ENCODE measurements at places on chromosomes 13 and 19. TPM values are rescaled to one million over a fixed set of nuclear protein-coding genes. Genes with fewer than 3 reads are reported as not detected.

DNA sequence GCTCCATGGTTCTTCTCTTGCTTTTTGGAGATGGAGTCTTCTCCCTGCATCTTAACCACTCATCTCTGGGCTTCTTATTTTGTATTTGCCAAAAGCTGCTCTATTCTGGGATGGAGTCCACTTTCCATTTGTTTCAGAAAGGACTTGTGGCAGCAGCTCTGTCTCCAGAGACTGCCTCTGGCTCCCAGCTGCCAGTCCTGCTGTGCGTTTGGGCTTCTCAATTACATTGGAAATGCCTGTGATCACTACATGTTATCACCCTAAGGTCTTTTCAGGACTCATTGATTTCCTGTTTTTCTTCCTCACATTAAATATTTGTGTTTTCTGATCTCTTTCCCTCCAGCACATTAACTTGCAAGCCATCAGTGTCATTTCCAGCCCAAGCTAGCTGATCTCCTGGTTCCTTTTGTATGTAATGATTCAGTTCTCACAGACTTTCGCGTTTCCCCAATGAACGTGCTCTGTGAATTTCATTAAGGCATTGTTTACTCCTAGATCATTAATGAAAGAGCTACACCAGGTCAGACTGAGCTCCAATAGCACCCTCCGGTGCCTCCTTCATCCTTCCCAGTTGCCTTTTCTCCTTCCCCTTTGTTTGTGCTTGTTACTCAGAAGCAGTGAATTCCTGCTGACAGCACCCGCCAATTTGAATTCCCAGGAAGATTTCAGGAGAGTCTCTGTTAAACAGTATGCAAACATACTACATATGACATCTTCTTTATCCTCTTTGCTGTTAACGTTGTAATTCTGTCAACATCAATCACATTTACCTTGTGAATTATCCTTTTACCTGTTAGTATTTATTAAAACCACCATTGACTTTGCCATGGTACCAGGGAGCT, 3.0 kb downstream of the CBY2 start:
- no peak for DNase-seq

DNA sequence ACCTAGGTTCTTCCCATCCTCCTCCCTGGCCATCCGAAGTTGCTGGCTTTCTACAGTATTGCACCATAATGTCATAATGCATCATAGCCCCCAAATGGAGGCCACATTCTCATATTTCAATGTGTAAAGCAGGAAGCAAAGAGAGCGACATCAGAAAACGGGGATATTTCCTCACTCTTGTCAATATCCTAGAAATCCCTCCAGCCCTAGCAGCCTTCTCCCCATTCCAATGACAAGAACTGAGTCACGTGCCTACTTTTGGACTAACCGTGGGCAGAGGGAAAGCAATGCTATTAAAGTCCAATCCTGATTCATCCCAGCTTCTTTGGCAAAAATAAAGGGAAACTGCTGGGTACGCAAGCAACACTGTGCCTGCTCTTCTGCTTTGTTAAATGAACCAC, 4.3 kb upstream of the RAP2A start:
- DNase-seq = no peak

GRCh38 chr19:21603431-21604231, 98.2 kb downstream of the ZNF429 start:
- DNase-seq = no peak

DNA sequence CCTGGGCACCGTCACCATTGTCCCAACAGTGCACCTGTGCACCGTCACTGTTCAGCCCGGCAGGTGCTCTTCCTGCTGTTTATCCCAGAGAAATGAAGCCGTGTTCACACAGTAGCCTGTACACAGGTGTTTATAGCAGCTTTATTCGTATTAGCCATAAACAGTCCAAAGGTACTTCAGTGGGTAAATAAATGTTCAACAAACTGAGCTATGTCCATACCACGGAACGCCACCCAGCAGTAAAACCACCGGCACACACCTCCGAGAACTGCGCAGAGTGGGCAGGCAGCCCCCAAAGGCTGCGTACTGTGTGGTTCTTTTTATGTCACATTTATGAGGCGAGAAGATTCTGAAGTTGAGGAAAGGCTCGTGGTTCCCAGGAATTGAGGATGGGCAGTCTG, 44.9 kb upstream of the DCUN1D2 start:
- no peak for DNase-seq

GRCh38 chr13:41065078-41065477, 3.8 kb downstream of the WBP4 start:
- no peak for DNase-seq

- DNase-seq = no peak
Measured at GRCh38 chr19:27654266-27654990, 1558.5 kb downstream of the UQCRFS1 start.

GRCh38 chr13:43036351-43037250, 13.2 kb downstream of the DNAJC15 start:
- DNase-seq = no peak

DNA sequence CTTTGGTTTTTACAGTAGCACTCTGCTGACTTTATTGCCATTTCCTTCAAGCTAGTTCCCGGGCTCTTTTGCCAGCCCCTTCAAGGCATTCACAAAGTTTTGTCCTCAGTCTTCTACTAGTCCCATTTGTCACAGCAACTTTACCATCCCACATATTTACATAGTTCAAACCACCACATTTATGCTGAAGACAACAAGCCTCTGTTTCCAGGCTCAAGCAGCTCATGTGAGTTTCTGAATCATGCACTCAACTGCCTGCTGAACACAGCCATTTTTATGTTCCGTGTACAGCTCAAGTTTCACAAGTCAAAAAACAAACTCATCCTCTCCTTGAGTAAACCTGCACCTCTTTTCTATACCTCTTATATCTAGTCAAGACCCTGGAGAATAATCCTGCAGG, 977.0 kb upstream of the SLC10A2 start:
- peak; percentile 96 for DNase-seq

- DNase-seq = no peak
Measured at GRCh38 chr19:50344661-50345318, 15.6 kb upstream of the KCNC3 start.

DNA sequence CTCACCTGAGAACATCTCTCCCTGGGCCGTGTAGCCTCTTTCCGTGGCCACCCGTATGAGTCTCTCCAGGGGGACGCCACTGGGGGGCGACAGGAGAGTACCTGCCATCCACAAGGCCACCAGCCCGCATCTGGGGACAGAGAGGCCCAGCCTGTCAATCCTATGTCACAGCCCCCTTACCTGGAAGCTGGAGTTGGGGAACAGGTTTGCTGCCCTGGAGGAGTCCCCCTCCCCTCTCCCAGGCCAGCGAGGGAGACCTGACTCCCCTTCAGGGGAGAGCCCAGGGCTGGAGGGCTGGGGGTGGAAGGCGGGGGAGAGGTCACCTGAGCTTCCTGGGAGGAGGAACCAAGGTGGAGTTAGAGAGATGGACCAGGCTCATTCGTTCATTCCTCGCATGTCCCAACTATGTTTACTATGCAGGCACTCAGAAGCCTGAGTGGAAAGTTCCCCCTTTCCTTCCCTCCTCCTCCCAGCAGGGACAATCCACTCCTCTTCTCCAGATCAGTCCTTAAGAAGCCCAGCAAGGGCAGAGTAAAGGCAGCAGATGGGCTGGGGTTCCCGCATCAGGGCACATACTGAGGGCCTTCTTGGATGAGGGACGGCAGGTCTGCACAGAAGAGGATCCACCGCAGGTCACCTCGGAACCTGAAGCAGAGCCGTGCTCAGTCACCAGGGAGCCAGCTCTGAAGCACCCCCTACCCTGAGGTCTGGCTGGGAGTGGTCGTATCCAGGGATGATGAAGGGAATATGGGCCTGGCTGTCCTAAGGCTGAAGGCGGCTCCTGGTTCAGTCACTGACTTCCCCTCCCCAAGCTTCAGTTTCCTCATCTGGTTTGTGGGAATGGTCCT, 5.5 kb downstream of the ACTMAP start:
- DNase-seq = peak; percentile 17

GRCh38 chr19:16525751-16526481, 16.3 kb downstream of the CHERP start:
- no peak for DNase-seq

GRCh38 chr13:104944176-104944575, 1591.3 kb downstream of the EFNB2 start:
- no peak for DNase-seq

GRCh38 chr13:26011996-26012821, 39.6 kb downstream of the SHISA2 start:
- no peak for DNase-seq

The PAN3 gene
- 18.5 TPM for total RNA-seq

The NLRP7 gene
- 0.13 TPM for total RNA-seq

The INSL3 gene
- not detected for total RNA-seq

The ACER1 gene
- total RNA-seq = not detected

The SLC25A42 gene
- 0.90 TPM for total RNA-seq
